ENCODE measurements at places on chromosomes 3 and 15.

GRCh38 chr3:156416846-156417558, 137.9 kb downstream of the SSR3 start:
- no peak for DNase-seq

DNA sequence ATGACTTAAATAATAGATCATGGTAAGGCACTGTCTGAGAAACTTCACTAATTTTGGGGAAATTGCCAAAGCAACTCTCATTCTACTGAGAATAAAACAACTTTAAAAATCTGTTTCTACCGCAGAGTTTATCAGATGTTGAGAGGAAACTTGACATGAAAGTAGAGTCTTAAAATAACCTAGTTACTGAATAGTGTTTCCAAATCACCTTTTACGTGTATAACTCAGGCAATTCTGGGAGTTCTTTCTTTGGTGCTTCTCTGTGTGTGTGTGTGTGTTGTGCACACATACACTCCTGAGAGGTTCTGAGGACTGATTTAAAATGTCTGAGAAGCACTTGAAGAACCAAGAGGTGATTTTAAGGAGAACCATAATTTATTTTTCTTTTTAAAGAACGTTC, 236.6 kb downstream of the SV2B start:
- no peak for DNase-seq

GRCh38 chr15:42146551-42147430, 9.6 kb downstream of the PLA2G4F start:
- no peak for DNase-seq

GRCh38 chr3:191236646-191237045, 37.6 kb downstream of the OSTN start:
- DNase-seq, result peak; percentile 46

DNA sequence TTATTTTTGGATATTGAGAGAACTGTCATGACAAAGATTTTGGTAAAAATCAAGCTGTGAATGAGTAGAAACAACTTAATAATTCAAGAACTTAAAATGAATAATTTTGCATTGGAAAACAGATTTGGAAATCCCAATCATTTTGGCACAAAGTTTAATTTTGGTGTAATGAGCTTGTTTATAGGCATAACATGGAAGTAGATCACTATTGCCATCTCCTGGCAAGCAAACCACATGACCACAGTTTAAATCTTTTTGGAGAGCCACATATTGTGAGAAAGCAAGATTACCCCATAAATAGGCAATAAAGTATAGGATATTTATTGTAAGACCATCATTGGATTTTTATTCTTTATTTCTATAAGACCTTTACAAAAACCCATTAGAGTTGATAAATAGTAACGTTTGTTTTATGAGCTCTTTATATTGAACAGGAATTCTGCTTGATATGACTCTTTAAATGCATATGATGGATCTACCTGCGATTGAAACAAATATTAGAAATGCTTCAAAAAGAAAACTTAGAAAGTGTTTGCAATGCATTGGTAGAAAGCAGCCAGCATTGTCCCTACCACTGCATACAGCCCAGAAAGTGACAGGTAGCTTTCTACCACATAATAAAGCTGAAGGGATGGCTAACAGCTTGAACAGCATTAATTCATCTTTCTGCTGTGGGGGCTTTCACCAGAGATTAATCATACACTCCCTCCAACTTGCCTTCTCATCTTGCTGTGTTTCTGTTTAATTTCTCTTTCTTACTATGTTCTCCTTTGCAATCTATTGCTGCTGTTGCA, 766.8 kb downstream of the TBL1XR1 start:
- peak; percentile 59 for DNase-seq

DNA sequence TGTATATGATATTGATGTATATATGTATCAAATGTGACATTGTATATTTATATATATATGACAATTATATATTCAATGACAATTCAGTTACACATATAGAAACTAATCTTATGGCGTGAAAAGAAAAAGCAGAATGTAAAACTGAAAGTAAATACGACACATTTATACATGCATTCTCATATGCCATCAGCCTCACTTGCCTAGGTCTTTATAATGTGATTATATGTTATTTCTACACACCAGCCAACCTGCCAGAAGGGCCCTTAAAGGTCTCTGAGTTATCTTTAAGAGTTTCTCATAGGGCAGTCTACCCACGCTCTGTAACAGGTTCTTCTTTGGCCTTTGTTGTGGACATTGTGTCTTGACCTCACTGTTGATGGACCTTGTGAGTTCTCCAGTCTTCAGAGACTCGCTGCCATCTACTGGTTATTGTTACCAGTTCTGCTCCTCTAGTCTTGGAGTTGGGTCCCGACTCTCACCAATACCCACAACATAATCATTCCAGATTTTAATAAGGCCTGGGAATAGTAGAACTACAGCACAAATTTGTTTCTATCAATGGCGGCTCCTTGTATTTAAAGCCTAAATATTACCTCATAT, 371.5 kb upstream of the GOLIM4 start:
- DNase-seq, result no peak

GRCh38 chr15:27686971-27687370, 412.1 kb downstream of the OCA2 start:
- DNase-seq, result no peak

DNA sequence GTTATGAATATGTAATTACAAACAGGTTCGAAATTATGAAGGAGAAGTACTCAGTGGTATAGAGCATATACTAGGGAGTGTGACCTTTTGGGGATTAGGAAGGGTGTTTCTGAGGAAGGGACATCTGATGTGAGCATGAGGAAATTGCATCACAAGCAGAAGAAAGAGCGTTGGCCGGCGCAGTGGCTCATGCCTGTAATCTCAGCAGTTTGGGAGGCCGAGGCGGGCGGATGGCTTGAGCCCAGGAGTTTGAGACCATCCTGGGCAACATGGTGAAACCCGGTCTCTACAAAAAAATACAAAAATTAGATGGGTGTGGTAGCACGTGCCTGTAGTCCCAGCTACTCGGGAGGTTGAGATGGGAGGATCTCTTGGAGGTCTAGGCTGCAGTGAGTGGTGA, 6.9 kb downstream of the CMTM7 start:
- no peak for DNase-seq

DNA sequence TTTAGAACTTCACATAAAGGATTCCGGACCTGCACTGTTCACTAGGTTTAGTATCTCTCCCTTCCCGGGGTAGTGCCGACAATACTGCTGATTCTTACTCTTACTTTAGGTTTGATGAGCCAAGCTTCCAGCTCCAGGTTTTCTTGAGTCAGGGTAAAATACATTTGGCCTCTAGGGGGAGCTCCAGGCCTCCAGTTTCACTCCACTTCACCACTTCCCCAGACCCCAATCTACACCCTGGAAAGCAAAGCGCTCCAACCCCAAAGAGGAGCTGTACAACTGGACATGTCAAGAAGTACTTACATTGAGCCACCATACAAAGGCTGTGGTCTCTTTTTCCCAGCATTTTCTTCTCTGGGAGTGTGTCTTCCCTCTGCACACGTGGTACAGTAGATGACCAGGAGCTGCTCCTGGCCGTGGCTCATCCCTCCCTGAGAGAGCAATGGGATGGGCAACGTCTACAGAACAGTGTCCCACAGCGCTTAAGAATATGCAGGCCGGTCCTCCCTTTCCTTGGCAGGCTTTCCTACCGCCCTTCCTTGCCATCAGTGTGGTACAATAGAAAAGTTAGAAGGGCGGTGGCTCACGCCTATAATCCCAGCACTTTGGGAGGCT, 93.9 kb upstream of the CCDC80 start:
- peak; percentile 44 for DNase-seq

- no peak for DNase-seq
Measured at GRCh38 chr15:40543082-40543481, 21.8 kb downstream of the CCDC32 start.

DNA sequence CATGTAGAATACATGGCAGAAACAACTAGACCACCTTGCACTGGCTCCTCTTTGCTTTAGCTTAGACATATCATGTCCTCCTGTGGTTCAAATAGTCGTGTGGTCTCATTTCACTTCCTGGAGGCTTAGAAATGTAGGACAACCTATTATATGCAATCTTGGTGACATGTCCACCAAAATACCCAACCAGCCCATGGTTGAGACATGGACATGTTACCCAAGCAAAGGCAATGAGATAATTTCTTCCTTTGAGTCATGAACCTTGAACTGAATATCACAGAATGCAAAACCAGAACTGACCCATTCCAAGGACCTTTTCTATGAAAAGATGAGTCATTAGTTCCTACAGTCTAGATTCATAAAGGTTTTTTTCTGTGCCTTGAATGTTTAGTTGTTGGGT, 309.0 kb upstream of the MDFIC2 start:
- DNase-seq, result no peak

DNA sequence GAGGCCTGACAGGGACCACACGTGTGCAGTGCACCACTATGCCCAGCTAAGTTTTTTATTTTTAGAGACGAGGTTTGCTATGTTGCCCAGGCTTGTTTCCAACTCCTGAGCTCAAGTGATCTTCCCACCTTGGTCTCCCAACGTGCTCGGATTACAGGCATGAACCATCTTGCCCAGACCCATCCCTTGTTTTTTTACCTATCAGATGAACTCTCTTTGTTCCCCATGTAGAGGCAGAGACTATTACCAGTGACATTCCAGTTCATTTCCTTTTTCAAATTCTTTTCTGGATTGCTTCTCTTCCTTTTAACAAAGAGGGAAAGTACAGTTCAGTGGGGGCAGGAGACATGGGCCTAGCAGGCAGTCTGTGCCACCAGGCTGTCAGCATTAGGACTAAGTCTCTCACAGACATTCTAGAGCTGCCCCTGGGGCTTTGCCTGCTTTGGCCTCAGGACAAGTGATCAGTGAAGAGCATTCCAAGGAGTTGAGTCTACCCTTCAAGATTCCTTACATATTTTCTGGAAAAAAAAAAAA, 103.5 kb upstream of the SLC7A14 start:
- peak; percentile 92 for DNase-seq

- DNase-seq, result no peak
Measured at GRCh38 chr15:38992506-38992905, 427.9 kb upstream of the RASGRP1 start.

DNA sequence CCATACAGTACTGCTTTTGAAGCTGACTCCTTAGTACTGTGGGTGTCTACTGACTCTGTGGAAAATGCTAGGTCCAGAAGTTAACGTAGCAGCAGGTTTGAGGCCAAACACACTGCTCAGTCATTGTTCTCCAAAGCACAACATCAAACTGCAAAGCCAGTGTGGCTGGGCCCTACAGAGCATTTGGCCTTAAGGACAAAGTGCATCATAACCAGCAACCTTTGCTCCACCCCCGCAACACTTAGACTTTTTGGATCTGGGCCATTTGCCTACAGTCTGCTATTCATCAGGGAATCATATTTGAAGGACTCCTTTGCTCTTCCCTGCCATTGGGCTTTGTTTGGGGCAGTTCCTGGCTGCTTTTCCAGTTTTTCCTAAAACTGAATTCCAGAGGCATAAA, 43.1 kb upstream of the ARL6 start:
- DNase-seq, result no peak

DNA sequence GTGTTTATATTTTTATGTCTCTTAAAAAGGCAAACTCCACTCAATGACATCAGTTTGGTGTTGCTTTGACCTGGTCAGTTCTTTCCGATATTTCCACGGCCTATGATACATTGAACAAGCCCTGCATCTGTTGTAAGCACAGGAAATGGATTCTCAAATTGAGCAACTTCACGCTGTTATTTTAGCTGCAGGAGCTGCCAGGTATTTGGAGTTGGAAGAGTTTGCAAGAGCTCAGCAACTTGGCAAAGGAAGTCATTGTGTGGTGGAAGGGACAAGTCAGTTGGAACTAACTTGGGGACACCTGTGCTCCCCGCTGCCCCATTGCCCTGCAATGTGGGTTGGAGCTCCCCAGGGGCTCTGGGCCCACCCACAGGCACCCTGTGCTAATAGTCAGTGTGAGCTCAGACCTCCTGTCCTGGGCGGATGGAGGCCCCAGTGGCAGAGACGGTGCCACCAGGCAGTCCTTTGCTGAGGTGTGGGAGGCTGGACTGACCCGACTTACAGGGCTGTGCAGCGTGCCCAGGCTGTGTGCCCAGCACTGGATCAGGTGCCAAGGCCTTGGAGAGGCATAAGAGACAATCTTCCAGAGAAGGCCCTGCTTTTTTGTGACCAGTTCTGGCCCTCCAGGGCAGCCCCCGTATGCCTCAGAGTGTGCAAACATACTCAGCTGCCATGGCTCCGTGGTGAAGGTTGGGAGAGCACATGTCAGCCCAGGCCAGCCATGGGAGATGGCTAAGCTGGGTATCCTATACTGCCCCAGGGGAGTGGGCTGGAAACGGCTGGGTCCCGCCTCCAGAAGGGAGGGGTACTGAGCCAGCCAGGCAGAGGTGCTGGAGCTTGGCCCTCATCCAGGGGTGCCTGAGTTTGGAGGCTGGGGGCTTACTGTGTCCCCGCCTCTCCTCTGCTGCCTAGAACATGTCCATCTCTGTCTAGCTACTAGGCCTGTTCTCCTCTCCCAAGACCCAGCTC, 43.5 kb downstream of the KY start:
- DNase-seq, result no peak

DNA sequence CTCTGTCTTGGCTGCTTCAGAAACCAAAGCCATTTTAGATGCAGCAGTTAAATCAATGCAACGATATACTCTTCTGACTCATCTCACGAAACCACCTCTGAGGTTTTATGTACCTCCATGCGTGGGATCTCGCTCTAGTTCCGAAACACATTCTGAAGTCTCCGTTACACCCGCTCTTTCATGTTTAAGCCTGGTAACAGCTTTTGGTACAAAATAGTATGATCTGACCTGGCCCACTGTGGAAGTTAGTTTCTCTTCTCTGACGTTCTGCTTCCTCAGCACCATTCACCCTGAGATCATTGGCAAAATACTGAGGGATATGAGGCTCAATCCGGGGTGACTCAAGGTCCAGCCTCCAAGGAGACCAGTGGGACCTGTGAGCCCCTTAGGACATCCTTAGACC, 121.9 kb downstream of the TMEM266 start:
- DNase-seq, result no peak

DNA sequence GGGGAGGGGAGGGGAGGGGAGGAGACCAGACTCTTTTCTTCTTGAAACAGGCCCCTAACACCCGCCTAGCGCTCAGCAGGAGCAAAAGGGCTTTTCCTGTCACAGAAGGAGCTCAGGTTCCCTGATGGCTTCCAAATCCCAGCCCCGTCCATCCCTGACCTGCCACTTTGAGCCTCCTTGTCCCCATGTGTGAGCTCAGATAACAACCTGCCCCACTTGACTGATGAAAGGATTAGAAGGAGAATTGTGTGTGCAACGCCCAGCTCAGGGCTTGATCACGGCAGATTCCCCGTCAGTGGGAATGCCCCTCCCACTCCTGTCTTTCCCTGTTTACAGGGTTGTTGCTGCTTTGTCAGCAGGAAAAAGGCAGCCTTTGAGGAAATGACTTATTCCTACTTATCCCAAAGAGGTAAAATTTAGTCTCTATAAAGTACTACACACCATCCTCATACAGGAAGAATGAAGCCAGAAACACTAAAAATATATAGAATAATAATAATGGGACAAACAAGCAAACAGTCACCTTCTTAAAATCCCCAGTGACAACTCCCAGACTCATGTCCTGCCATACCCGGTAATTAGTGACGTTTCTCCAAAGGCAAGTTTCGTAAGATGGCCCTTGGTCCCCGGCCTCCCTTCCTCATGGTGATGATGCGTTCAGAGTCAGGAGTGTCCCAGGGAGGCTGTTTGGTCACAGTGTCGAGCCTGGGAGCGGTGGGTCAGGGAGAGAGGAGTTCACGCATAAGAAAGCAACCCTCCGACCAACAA, 6.1 kb upstream of the LRRC15 start:
- DNase-seq, result no peak

- DNase-seq, result no peak
Measured at GRCh38 chr15:29143293-29143692, 126.3 kb downstream of the NSMCE3 start.

- no peak for DNase-seq
Measured at GRCh38 chr3:9327578-9327977, 35.3 kb upstream of the THUMPD3 start.

- peak; percentile 53 for DNase-seq
Measured at GRCh38 chr15:29770796-29771195, 51.5 kb downstream of the TJP1 start.
